Heart right ventricle (tissue), 16 donors: ENCODE measurements at places on chromosomes 6 and 20. TPM values are rescaled to one million over a fixed set of nuclear protein-coding genes. Genes with fewer than 3 reads are reported as not detected.

DNA sequence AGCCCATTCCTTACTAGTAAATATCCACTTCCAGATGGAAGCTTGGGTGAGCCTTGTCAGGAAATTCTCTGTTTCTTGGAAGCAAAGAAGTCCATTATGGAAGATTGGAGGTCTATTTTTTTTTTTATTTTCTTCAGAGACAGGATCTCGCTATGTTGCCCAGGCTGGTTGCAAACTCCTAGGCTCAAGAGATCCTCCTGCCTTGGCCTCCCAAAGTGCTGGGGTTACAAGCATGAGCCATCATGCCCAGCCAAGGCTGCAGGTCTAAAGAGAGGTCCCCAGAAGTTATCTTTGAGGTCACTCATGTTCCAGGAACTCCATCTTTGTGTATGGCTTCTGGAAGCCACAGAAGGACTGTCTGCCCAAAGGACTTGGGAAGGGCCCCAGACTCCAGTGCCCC, 255.3 kb downstream of the LY86 start:
- no peaks in the 10 kb centered on the region for H3K27me3 ChIP-seq
- H3K27ac ChIP-seq: no peak overlapping the region
- no peaks in the 10 kb centered on the region for H3K4me1 ChIP-seq
- no peak overlapping the region for H3K4me3 ChIP-seq
- no peaks in the 10 kb centered on the region for H3K36me3 ChIP-seq
- DNase-seq: no peak

GRCh38 chr6:168616816-168617765, 176.1 kb downstream of the SMOC2 start:
- no peaks in the 10 kb centered on the region for H3K36me3 ChIP-seq
- no peak overlapping the region for H3K4me3 ChIP-seq
- no peaks in the 10 kb centered on the region for H3K27me3 ChIP-seq
- DNase-seq: no peak
- no peaks in the 10 kb centered on the region for H3K4me1 ChIP-seq
- peak overlapping the region; percentile 40 for H3K27ac ChIP-seq

- H3K36me3 ChIP-seq: peaks cover 13% of the 10 kb centered on the region
- H3K4me1 ChIP-seq: no peaks in the 10 kb centered on the region
- no peak overlapping the region for H3K27ac ChIP-seq
- H3K4me3 ChIP-seq: no peak overlapping the region
These were observed 75.4 kb upstream of the PBOV1 start for GRCh38 chr6:138293428-138294395.

GRCh38 chr6:110101885-110102284, 77.6 kb downstream of the WASF1 start:
- no peak overlapping the region for H3K4me3 ChIP-seq
- peaks cover 6% of the 10 kb centered on the region for H3K36me3 ChIP-seq
- H3K27me3 ChIP-seq: no peaks in the 10 kb centered on the region
- no peak for DNase-seq
- peaks cover 9% of the 10 kb centered on the region for H3K4me1 ChIP-seq
- H3K27ac ChIP-seq: no peak overlapping the region

CALHM5 gene
- total RNA-seq: 2.8 TPM

GRCh38 chr6:137631323-137631722, 137.1 kb upstream of the OLIG3 start:
- DNase-seq: no peak
- no peaks in the 10 kb centered on the region for H3K4me1 ChIP-seq
- H3K36me3 ChIP-seq: no peaks in the 10 kb centered on the region
- no peaks in the 10 kb centered on the region for H3K27me3 ChIP-seq
- no peak overlapping the region for H3K4me3 ChIP-seq

- H3K27ac ChIP-seq: peak overlapping the region; percentile 7
- peaks cover 13% of the 10 kb centered on the region for H3K4me1 ChIP-seq
- no peak overlapping the region for H3K4me3 ChIP-seq
- no peak for DNase-seq
- peaks cover 11% of the 10 kb centered on the region for H3K36me3 ChIP-seq
- H3K27me3 ChIP-seq: no peaks in the 10 kb centered on the region
These were observed 23.4 kb downstream of the FAM217A start for GRCh38 chr6:4055420-4056041.

HLA-G gene
- total RNA-seq: 0.77 TPM

RUNX2 gene
- 1.2 TPM for total RNA-seq

TFAP2B gene
- not detected for total RNA-seq

GRCh38 chr6:3836566-3836965, 12.6 kb upstream of the FAM50B start:
- H3K4me3 ChIP-seq: no peak overlapping the region
- no peak overlapping the region for H3K27ac ChIP-seq
- H3K27me3 ChIP-seq: no peaks in the 10 kb centered on the region
- no peaks in the 10 kb centered on the region for H3K36me3 ChIP-seq

SOX4 gene
- 10.5 TPM for total RNA-seq

DNA sequence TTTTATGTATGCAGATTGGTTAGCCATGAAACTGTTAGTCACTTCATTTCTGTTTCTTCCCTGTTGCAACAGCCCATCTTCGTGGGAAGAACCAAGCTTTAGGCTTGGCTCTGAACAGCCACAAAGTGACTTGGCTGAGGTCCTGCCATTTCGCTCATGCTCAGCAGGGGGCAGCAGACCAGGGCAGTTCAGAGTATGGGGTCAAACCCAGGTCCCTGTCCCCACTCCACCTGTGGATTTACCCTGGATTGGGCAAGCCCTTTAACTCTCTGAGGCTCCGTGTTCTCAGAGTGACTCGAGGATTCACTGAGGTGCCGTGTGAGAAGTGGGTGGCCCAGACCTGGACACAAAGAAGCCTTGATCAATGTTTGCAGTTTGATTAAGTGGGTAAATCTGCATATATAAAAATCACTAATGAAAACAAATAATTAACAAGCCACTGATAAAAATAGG, 19.8 kb upstream of the MAP1LC3A start:
- peaks cover 89% of the 10 kb centered on the region for H3K36me3 ChIP-seq
- no peak overlapping the region for H3K27ac ChIP-seq
- peak; percentile 49 for DNase-seq
- peaks cover 24% of the 10 kb centered on the region for H3K4me1 ChIP-seq
- no peaks in the 10 kb centered on the region for H3K27me3 ChIP-seq

PNPLA1 gene
- total RNA-seq: not detected

DNA sequence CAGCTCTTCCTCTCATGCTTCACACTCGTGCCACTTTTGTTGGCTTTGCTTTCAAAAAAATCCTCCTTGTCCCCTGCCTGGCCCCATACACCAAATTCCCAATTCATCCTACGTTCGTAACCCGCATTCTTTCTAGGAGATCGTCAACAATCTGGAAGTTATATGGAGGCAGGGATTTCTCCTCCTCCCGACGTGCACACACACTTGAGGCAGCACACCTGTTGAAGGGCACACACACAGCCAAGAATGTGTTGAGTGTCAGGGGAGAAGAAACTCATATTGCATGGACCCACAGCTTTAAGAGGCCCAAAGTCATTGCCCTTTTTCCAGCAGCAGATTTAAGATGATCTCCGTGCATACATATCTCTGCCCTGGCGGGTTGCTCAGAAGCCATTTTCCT, 28.9 kb downstream of the THBS2 start:
- H3K36me3 ChIP-seq: no peaks in the 10 kb centered on the region
- no peaks in the 10 kb centered on the region for H3K27me3 ChIP-seq
- peak overlapping the region; percentile 50 for H3K27ac ChIP-seq
- no peak overlapping the region for H3K4me3 ChIP-seq

MLIP gene
- 396 TPM for total RNA-seq

- no peaks in the 10 kb centered on the region for H3K36me3 ChIP-seq
- H3K27ac ChIP-seq: no peak overlapping the region
- H3K4me1 ChIP-seq: no peaks in the 10 kb centered on the region
These were observed 94.3 kb downstream of the EDN1 start for GRCh38 chr6:12384357-12384912.

GRCh38 chr20:33086052-33086722, 6.7 kb downstream of the BPIFB4 start:
- no peaks in the 10 kb centered on the region for H3K27me3 ChIP-seq
- no peaks in the 10 kb centered on the region for H3K36me3 ChIP-seq
- H3K4me1 ChIP-seq: no peaks in the 10 kb centered on the region
- no peak overlapping the region for H3K4me3 ChIP-seq
- H3K27ac ChIP-seq: no peak overlapping the region

SLC24A3 gene
- 2.6 TPM for total RNA-seq

- no peak for DNase-seq
- no peak overlapping the region for H3K4me3 ChIP-seq
- no peak overlapping the region for H3K27ac ChIP-seq
- no peaks in the 10 kb centered on the region for H3K27me3 ChIP-seq
These were observed 66.6 kb downstream of the IPCEF1 start for GRCh38 chr6:154289818-154290508.

DNA sequence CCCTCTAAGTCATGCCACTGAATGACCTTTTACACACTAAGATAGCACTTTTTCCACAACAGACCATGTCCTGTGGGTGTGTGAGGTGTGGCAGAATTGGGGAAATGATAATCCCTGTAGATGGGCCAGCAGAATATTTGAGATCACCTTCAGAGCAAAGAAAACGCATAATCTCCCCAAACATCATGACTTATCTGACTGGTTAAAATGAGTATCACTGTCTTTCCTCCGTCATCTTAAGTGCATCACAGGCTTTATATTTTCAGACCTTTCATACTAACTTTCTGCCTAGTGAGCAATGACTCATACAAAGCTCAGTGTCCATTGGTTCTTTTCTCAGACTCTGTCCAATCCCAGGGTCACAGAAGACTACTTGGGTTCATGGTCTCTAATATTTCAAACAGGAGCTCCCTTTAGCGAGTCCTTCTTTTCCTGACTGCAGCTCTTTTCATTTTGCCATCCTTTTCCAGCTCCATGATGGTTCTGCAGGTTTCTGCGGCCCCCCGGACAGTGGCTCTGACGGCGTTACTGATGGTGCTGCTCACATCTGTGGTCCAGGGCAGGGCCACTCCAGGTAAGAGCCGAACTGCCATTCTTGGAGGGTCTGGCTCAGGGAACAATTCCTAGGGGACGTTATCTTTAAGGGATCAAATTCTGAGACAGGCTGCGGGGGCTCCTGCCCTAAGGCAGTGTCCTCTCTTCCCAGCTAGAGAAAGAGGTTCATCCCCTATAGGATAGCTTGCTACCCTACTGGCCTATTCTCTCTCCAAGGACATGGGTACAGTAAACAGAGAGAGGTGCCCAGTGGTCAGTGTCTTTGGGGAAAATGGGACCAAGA, at the start of gene HLA-DPB1:
HLA-DPB1 (plus strand) TSS at position 423 of the 838 bp plus-strand sequence; CDS start at position 475, 52 bp downstream.
- no peaks in the 10 kb centered on the region for H3K27me3 ChIP-seq
- peaks cover 44% of the 10 kb centered on the region for H3K4me1 ChIP-seq
- no peaks in the 10 kb centered on the region for H3K36me3 ChIP-seq
- peak within 1 kb of the TSS; percentile 33 for H3K4me3 ChIP-seq
- peak within 1 kb of the TSS; percentile 78 for H3K27ac ChIP-seq

MUC21 gene
- not detected for total RNA-seq

GRCh38 chr6:144935661-144936060, 650.5 kb downstream of the UTRN start:
- no peaks in the 10 kb centered on the region for H3K27me3 ChIP-seq
- DNase-seq: no peak
- no peak overlapping the region for H3K27ac ChIP-seq

AGPAT4 gene
- total RNA-seq: 1.4 TPM

ACTL10 gene
- total RNA-seq: 0.27 TPM

DNA sequence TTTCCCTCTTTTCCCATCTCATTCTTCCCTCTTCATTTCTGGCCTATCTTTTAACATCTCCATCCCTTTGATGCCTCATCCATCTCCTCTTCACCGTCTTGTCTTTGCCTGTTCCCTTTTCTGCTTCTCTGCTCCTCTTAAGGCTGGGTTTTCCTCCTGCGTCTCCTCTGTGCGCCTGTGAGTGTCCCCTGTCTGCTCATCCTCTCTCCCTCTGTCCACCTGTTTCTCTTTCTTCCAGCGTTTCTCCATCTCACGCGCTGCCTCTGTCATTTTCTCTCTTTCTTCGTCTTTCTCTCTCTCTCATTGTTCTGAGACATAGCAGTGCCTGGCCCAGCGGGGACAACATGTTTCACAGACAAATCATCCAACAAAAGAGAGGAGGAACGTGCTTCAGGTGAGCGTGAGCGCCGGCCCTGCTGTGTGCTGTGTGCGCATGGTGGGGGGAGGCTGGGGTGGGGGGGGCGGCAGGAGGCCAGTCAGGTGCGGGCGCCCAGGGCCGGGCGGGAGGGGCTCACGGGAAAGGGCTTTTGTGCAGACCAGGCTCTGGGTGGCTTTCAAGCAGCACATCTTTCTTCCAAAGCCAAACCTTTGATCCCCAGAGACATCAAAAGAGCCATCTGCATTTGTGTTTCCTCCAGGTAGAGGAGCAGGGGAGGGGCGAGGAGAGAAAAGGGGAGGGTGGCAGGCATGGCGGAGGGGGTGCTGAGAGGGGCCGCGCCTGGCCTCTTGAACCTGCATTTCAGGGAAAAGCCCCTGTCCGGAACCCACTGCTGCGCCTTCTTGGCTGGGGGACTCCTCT, 121.3 kb downstream of the VEGFA start:
- no peaks in the 10 kb centered on the region for H3K27me3 ChIP-seq
- DNase-seq: no peak
- no peak overlapping the region for H3K4me3 ChIP-seq
- no peaks in the 10 kb centered on the region for H3K36me3 ChIP-seq
- H3K27ac ChIP-seq: no peak overlapping the region

- no peaks in the 10 kb centered on the region for H3K27me3 ChIP-seq
- no peaks in the 10 kb centered on the region for H3K36me3 ChIP-seq
- no peak for DNase-seq
- no peak overlapping the region for H3K4me3 ChIP-seq
- H3K4me1 ChIP-seq: no peaks in the 10 kb centered on the region
- H3K27ac ChIP-seq: no peak overlapping the region
These were observed 52.9 kb upstream of the PROKR2 start for GRCh38 chr20:5369629-5370028.

SCUBE3 gene
- 6.2 TPM for total RNA-seq

DPPA5 gene
- not detected for total RNA-seq

DNA sequence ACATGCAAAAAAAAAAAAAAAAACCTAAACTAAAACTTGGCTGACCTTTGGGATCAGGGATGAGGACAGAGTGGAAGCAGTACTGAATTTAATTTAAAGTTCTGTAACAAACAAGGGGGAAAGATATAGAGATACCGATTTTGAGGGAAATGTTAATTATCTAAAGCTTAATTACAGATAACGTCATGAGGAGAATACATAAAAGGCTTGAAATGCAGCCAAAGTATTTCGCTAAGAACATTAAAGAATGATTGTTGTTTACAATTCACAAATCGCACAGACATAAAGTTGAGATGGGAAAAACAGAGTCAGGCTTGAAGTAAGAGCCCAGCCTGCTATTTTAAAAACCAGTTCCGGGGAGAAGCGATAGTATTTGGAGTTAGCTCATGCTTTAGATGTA, 208.0 kb upstream of the SASH1 start:
- H3K27ac ChIP-seq: no peak overlapping the region
- H3K4me1 ChIP-seq: no peaks in the 10 kb centered on the region

DNA sequence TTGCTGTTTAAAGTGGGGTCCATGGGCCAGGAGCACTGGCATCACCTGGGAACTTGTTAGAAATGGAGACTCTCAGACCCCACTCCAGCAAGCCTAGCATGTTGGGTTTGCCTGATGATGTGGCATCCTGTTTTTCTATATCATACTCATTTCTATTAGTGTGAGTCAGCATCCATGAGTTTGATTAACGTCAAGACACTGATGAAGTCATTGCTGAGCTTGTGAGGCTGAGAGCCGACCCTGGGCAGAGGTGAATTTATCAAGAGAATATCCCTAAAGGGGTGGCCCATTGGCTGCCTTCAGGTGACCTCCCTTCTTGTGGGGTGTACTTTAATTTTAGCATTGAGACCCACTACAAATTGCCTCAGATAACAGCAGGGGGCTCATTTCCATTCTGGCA, 43.4 kb upstream of the RNF144B start:
- no peak for DNase-seq
- no peaks in the 10 kb centered on the region for H3K4me1 ChIP-seq
